Activated CD8-positive, alpha-beta memory T cell treated with anti-CD3 and anti-CD28 coated beads for 1 hour (primary cell): ENCODE measurements at places on chromosomes 16 and 17.

- peak; percentile 27 for DNase-seq
Measured at GRCh38 chr16:12819126-12820117, 15.7 kb upstream of the CPPED1 start.

GRCh38 chr17:80826955-80827645, 164.5 kb upstream of the CHMP6 start:
- DNase-seq, result no peak

DNA sequence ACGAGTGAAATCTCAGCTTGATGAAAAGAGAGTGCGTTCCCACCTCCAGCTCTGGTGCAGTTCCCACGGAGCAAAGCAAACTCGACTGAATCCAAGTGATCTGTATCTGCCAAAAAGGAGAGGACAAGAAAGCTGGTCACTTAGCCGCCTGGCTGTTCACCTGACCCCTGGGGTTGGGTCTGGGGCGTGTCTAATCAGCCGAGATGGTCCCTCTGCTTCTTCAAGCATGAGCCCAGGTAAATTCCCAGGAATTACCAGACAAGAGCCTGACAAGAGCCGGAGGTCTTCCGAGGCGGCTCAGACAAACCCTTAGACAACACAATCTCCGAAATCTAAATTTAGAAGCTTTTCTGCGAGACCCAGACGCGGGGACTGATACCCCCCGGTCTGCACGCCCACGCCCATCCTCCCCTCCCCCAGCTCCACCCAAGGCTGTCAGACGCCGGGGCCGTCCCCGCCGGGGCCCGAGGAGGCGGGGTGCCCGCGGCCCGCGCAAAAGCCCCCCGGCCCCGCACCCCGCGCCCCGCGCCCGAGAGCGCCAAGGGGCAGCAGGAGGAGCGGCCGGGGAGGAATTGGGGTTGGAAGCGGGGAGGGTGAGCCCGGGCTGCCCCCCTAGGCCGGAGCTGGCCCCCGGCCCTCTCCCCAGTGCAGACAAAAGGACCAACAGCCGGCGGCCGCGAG, 674 bp downstream of the ZNF821 start:
- DNase-seq, result peak; percentile 39

GRCh38 chr17:81210868-81211267, 11.9 kb downstream of the CEP131 start:
- DNase-seq, result no peak

GRCh38 chr17:35448214-35448898, at the start of gene SLFN13:
Gene SLFN13 (minus strand): TSS chr17:35448766. CDS start chr17:35445680, 3,086 bp downstream.
- DNase-seq, result peak; percentile 68

DNA sequence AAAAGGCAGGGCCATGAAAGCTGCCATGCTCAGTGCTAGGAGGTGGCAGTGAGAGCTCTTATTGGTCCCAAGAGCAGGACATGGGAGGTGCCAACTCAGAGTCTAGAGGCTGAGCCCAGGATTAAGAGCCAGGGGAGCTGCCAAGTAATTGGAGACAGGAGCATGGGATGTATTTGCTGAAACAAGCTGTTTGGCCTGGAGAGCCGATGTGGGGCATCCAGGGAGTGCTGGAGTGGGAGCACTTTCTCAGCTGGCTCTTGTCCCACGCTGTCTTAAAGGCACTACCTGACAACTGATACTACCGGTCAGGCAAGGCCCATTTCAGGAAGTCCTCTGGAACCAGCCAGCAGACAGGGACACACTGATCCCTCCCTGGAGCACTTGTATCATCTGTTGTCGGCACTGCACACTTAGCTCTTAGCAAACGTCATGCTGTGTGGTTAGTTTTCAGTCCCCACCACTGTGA, 19.3 kb downstream of the ANKFN1 start:
- DNase-seq, result no peak
